ENCODE measurements at places on chromosomes 6 and 20. TPM values are rescaled to one million over a fixed set of nuclear protein-coding genes. Genes with fewer than 3 reads are reported as not detected.

- DNase-seq, result no peak
These were observed 549.5 kb upstream of the JARID2 start for GRCh38 chr6:14696367-14696766.

- no peak for DNase-seq
These were observed 333.7 kb downstream of the MEI4 start for GRCh38 chr6:77986380-77987034.

- no peak for DNase-seq
These were observed 38.3 kb upstream of the SMLR1 start for GRCh38 chr6:130788954-130789353.

GRCh38 chr6:100897671-100898070 lies 16.5 kb upstream of the ASCC3 start:
- DNase-seq, result no peak

DNA sequence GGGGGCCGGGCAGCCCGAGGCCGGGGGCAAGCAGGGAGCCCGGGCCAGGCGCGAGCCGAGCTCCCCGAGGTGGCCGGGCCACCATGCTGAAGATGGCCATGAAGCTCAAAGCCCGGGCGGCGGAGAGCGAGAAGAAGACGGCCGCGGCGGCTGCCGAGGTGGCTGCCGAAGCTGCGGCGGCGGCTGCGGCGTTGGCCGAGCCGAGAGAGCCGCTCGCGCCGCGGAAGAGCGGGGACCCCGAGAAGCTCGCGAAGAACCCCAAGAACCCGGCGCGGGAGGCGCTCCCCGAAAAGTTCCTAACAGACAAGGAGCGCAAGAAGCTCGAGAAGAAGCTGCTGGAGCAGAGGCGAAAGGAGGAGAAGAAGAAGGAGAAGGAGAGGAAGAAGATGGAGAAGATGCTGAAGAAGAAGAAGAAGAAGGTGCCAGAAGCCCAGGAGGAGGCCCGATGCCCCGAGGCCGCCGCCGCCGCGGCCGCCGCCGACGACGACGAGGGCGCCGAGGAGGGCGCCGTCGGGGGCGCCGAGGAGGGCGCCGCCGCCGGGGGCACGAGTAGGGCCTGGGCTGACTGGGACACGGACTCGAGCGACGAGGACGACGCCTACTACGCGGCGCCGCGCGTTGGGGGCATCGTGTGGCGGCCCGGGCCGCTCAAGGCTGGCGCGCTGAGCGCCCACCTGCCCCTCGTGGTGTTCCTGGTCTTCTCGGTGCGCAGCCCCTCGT lies 37.4 kb downstream of the GNAS start:
- DNase-seq, result no peak

GRCh38 chr6:136532030-136532429 lies 18.2 kb downstream of the MAP7 start:
- no peak for DNase-seq

GRCh38 chr6:135920689-135921088 lies 69.2 kb downstream of the PDE7B start:
- DNase-seq, result no peak

- no peak for DNase-seq
These were observed 463 bp upstream of the SLC22A2 start for GRCh38 chr6:160259143-160259425.

DNA sequence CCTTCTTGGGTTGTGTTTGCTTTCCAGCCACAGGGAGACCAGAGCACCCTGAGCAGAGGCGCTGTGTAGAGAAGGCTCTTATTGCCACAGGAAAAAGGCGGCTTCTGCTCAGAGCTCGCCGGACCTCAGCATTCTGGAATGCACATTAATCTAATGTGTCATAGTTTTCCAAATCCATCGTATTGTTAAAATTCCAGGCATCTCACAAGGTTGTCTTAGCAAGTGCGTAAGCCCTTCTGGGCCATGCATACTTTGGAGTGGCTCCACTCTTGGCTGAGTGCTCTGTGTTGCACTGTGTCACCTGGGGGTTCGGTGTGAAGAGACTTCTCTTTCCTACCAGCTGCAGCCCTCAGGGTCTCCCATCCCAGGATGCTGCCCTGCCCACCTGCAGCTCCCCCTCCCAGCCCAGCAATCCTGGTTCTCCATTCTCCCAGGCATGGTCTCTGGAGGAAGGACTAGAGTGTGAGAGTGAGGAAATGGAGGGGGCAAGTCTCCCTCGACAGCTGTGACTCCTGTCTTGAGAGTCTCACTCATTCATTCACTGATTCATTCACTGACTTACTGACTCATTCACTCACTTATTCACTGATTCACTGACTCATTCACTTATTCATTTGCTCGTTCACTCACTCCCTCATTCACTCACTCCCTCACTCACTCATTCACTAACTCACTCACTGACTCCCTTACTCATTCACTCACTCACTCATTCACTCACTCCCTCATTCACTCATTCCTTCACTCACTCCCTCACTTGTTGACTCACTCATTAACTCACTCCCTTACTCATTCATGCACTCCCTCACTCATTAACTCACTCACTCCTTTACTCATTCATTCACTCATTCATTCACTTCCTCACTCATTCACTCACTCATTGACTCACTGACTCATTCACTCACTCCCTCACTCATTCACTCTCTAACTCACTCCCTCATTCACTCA lies 83.7 kb upstream of the MPC1 start:
- no peak for DNase-seq

DNA sequence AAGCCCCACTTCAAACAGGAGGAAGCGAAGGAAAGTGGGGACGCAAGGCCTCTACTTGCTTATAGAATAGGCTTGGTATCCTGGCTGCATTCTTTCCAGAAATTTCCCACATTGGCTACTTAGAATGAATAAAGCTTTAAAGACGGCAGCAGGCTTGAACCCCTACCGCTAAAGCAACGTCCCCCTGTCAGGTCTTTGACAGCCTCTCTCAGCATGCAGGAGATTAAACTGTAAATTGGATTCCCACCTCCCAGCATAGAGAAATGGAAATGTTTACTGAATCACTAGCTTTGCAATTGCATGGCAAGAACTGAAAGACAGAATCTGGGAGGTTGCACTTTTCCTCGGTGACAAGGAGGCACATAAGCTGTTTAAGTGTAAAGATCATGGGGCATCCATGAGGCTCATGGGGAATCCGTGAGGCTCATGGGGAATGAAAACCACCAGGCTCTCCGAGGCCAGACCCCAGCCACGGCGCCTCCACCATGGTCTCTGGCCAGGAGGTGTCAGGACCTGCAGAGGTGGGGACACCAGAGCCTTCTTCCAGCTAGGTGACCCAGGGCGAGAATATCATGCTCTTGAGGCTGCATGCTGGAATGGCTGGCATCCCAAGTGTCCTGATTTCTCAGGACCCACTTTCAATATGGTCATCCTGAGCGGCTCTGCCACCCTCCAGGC lies 10.3 kb downstream of the LEMD2 start:
- no peak for DNase-seq

GRCh38 chr20:62088258-62089127 lies 22.8 kb upstream of the TAF4 start:
- no peak for DNase-seq

DNA sequence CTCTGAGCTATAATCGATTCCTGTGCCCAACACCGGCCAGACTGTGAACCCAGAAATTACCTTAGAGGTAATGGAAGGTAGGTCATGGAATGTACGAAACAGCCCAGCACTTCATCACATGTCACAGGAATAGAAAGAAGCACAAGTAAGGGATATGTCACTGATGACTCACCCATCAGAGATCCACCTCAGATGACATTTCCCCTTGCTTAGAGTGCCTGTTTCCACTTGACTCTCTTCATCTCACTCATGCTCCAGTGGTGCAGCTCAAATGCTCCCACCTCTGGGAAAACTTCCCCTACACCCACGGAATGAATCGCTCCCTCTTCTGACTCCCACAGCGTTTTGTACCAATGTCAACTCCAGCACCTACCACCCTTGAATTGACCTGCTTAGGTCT lies 381.6 kb upstream of the CNR1 start:
- DNase-seq, result no peak

DNA sequence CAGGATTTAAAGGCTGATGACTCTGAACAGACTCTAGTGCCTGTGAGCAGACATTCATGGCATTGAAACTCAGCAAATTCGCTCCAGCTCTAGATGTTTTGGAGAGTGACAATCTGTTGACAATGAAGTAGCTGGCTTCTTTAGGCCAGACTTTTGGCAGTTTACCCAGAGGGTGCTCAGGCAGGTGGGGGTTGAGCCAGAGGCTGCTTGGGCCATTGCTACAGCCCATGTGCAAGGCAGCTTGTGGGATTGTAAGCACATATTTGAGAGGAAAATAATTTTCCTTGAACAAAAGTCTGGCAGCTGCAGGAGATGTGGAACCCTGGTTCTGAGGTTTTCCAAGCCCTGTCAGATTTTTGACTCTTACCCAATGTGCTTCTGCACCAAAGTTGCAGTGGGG lies 311.6 kb downstream of the CDC5L start:
- DNase-seq, result no peak

DNA sequence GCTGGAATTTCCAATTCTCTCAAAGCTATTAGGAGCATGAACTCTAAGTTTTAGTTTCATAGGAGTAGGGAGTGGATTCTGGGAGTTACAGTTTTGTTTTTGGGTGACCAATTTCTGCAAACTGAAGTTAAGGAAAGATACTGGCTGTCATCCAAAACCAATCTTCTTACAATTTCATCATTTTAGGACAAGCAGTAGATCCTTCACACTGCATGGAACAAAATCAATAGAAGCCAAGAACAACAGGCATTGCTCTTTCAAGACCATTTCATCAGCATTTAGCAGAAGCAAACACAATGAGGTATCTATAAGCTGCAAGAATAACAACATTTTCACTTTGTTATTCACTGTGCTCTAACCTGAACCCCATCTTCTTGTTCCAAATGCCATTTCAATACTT lies 173.0 kb downstream of the GMDS start:
- DNase-seq, result no peak

Gene MED23
- 19.0 TPM for total RNA-seq

Gene NKX2-2
- not detected for total RNA-seq

Gene SLC17A3
- total RNA-seq, result not detected

Gene GMPR
- total RNA-seq, result 2.4 TPM

Gene SMOC2
- total RNA-seq, result 3.9 TPM

Gene FAM209B
- total RNA-seq, result 0.64 TPM

Gene LZTS3
- 39.4 TPM for total RNA-seq

Gene HMGCLL1
- 0.11 TPM for total RNA-seq
